ENCODE measurements at places on chromosomes 13 and 19. TPM values are rescaled to one million over a fixed set of nuclear protein-coding genes. Genes with fewer than 3 reads are reported as not detected.
A peak's percentile ranks its signal among the peaks of the same experiment; 100 is the strongest.

DNA sequence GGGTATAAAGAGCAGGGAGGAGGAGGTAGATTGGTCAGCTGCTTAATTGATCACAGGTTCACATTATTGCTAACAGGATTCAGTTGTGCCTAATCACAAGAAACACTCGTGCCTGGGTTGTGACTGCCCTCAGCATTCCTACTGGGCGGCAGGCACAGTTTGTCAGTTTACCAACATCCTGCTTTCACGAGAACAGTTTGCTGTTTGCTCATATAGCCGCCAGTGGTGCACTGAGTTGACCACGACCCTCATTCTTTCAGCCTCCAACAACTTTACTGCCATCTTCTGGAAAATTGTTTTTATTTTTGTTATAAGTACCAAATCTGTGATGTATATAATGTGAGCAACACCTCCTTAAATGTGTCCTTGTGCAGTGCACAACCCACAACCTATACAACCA, 16.2 kb upstream of the IFT88 start:
- no peak for DNase-seq

GRCh38 chr19:29503140-29503758, 22.5 kb upstream of the VSTM2B start:
- no peak for DNase-seq

- no peak for DNase-seq
Measured at GRCh38 chr19:4503132-4503824, 15.0 kb downstream of the PLIN4 start.

- no peak for DNase-seq
Measured at GRCh38 chr19:16216744-16217670, 19.3 kb downstream of the AP1M1 start.

DNA sequence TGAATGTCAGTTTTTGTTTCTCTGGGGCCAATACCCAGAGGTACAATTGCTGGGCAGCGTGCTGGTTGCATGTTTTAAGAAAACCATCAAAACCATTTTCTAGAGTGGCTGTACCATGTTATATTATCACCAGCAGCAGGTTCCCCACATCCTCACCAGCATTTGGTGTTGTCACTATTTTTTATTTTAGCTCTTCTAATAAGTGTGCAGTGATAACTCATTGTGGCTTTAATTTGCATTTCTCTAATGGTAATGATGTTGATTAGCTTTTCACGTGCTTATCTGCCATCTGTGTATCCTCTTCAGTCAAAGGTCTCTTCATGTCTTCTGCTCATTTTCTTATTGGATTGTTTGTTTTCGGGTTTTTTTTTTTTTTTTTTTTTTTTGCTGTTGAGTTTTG, 21.9 kb downstream of the PAK4 start:
- no peak for DNase-seq

- DNase-seq = no peak
Measured at GRCh38 chr13:96762876-96763275, 231.4 kb downstream of the OXGR1 start.

The PODNL1 gene
- total RNA-seq = 0.35 TPM

The GGN gene
- total RNA-seq = 0.40 TPM

The ZNF878 gene
- 0.28 TPM for total RNA-seq

The PCDH8 gene
- not detected for total RNA-seq

- DNase-seq = no peak
Measured at GRCh38 chr13:22169473-22169872, 498.6 kb downstream of the FGF9 start.

GRCh38 chr19:1700733-1701663, 48.6 kb upstream of the TCF3 start:
- DNase-seq = no peak

GRCh38 chr13:50679321-50679720, 164.2 kb downstream of the DLEU7 start:
- no peak for DNase-seq

The LAIR2 gene
- total RNA-seq = 3.8 TPM

The PRSS57 gene
- total RNA-seq = not detected

DNA sequence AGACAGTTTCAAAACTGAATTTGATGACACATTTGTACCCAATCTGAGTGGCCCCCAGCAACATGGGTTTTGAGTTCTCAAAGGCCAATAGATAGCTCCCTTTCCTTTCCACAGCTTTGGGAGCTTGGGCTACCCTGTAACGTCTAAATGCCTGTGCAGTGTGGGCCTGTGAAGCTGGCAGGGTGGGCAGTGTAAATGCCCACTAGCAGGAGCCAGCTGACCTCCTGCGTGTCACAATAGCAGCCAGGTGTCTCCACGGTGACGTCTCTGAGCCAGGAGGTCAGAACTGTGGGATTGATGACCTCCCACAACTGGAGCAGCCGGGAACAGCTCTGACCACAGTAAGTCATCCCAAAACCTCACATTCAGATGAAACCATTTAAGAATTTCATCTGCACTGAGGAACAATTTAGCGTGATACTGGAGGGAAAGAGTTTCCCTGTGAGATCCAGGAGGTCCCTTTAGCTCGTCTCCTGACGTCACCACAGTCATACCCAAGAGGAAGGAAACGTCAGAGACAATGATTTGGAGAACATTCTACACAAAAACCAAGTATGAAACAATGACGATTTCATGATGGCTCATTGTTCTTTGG, at the start of gene IPO5:
Gene IPO5 (plus strand): TSS at position 300 of the 595 bp plus-strand sequence. CDS start 23,022 bp downstream, outside the sequence.
- no peak for DNase-seq

The KCNK6 gene
- 14.3 TPM for total RNA-seq

- no peak for DNase-seq
Measured at GRCh38 chr13:40605573-40605972, 60.9 kb downstream of the FOXO1 start.

DNA sequence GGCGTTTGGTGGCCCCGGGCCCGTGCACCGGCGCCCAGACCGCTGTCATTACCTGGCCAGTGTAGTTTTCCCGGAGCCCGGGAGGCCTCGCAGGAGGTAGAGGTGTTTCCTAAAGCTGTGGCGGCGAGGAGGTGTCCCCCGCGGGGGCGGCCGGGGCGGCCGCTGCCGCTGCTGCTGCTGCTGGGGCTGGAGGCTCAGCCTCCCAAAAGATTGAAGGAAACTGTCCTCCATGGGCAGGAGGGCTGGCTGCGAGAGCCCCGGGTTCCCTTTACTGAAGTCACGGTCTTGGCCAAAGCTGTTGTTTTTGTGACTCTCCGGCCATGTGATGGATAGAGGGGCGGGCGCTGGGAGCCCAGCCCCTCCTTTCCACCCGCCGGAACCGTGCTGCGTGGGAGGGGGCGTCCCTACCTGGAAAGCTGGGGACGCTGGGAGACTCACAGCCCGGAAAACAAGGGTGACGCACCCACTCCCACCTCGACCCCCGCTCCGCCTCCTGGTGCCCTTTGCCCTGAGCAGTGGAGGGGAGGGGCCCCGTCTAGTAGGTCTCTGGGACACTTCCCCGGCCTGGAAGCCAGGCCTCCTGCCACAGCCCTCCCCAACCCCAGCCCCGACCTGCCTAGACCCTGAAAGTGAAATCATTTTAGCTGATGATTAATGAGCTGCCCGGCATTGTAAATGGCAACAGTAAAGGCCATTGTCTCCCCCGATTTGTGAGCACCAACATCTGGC, at the start of gene N4BP2L1:
Gene N4BP2L1 (minus strand): TSS at position 279 of the 729 bp plus-strand sequence. CDS start 48 bp downstream, at position 231.
- peak; percentile 82 for DNase-seq

The IZUMO2 gene
- not detected for total RNA-seq

DNA sequence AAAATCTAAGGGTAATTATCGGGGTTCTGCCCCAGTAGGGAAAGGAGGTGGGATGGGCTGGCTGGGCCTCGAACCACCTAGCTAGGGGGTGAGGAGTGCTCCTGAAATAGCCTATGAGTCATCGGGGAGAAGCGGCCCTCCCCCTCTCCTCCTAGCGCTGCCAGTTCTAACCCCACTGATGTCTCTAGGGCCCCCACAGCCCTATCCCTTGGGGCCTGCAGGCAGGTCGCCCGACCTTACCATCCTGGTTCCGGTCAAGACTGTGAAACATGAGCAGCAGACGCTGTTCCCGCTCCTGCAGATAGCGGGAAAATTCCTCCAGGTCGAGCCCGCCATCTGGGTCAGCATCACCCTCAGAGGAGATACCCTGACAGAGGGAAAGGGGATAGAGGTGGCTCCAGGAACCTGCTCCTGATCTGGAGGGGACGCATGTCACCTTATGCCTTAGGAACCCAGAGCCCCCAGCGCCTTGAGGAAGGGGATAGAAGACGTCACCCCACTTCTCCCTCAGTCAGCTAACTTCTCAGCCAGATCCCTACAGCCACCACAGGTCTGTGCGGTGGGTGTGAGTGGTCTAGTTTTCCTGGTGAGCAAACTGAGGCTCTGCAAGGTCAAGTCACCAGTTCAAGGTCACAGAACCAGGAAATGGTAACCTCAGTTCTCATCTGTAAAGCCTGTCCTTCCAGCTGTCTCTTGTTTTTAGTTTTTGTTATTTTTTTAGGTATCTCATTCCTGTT, 1.5 kb downstream of the SLC25A23 start:
- DNase-seq = no peak

- no peak for DNase-seq
Measured at GRCh38 chr13:95140502-95140901, 160.7 kb downstream of the ABCC4 start.

DNA sequence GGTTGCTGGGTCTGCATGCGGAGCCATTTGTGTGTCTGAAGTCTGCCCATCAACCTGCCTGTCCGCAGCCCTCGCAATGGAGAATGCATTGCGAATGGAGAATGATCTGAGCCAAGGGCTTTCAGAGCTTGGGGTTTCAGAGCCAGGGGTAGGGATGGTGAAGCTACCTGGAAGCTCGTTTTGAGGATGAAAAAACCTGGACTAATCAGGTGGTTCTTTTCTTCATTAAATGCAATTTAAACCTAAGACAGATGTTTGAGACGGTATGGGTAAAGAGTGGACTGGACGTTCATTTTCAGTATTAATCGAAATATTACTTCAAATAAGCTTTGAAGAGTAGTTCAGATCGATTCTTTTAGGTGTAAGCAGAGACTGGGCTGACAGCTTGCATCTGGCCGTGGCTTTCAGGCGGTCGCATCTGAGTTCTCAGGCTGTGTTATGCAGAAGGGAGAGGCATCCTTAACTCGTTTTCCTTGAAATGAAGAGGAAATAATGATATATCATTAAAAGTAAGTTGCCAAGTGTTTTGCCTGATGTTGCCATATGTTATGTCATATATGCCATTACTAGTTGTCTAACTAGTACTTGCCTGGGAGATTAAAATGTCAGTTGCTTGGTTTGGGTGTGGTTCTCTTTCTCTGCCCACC, 801 bp downstream of the MCF2L start:
- DNase-seq = no peak

The MBD3L3 gene
- total RNA-seq = not detected

DNA sequence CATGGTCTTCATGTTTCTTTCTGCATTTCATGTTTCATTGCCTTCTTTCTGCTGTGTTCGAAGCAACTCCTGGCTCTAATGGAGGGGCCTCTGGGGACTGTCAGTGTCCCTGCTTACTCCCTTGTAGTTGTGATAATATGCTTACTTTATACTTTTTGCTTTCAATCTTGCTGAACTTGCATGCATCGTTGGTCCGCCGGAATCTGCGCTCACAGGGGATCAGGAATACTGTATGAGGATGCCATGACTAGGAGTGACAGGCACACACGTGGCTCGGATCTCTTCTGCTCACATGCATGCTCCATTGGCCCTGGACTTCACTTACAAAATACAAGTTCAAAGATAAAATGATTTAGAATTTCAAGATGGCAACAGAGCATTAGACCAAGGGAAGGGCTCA, 108.8 kb downstream of the SIPA1L3 start:
- DNase-seq = no peak

DNA sequence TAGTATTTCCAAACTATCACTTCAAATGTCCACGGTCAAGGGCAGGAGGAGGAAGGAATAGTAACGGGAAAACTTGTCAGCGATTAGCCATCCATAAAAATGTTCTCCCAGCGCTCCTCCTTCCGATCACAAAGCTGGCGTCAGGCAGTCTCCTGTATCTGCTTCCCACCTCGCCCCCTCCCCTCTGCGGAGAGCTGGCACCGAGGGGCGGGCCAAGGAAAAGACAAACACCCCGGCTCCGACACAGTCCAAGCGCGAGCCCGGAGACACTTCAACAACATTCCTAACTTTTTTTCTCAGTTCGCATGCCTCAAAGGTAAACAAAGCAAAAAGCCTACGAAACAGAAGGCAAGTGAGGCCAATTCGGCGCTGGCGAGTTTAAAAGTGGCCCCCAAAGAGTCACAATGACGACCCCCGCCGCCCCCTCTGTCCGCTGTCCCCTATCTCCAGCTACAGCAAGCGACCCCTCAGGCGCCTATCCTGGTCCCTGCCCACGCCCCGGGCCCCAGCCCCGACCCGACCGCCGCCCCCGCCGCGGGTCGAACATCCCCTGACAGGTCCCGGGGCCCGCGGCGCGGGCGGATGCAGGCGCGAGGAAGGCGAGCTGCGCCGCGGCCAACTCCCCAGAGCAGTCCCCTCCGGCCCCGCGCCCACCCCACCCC, 736 bp downstream of the SMAD9 start:
- no peak for DNase-seq
